ENCODE measurements at places on chromosomes 6 and 20. TPM values are rescaled to one million over a fixed set of nuclear protein-coding genes. Genes with fewer than 3 reads are reported as not detected.
A peak's percentile ranks its signal among the peaks of the same experiment; 100 is the strongest.

DNA sequence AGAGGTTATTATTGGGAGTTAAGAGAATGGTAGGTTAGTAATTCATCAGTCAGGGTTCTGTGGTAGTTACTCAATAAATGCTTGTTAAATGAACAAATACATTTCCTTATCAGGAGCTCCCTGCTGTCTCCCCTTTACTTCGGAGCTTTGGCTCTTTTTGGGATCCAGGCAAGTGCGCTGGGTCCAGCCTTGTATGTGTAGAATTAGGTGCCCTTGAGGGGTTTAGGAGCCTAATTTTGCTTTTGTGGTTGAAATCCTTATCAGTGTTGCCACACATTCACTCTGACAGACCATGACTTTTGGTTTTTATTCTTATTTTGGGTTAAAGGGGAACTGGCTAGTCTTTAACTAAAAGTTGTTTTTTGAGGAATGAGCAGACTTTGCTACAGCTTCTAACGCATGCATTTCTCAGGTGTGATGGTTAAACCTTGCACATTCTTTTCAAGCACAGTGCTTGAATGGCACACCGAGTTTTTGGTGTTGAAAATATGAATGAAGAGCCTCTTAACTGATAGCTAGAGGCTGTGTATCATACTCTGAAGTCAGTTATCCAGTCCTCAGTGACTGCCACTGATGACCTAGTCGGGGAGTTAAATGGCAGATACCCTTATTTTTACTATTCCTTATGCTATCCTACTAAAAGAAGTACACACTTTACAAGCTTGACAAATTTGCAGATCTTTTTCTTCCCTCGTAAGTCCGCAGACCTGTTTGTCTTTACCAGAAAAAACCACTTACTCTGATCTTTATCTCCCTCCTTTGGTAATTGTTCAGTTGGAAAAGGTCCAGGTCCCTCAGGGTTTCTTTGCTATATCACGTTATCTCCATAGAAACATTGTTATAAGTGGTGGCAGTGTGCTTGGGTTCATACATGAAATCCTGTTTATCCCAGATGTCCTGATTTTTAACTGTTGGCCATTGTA is 50.7 kb upstream of the PLCG1 start:
- H3K27me3 ChIP-seq, result no peaks in the 10 kb centered on the region
- no peaks in the 10 kb centered on the region for H3K36me3 ChIP-seq
- no peak for DNase-seq
- no peak overlapping the region for H3K27ac ChIP-seq
- peaks cover 3% of the 10 kb centered on the region for H3K4me1 ChIP-seq

DNA sequence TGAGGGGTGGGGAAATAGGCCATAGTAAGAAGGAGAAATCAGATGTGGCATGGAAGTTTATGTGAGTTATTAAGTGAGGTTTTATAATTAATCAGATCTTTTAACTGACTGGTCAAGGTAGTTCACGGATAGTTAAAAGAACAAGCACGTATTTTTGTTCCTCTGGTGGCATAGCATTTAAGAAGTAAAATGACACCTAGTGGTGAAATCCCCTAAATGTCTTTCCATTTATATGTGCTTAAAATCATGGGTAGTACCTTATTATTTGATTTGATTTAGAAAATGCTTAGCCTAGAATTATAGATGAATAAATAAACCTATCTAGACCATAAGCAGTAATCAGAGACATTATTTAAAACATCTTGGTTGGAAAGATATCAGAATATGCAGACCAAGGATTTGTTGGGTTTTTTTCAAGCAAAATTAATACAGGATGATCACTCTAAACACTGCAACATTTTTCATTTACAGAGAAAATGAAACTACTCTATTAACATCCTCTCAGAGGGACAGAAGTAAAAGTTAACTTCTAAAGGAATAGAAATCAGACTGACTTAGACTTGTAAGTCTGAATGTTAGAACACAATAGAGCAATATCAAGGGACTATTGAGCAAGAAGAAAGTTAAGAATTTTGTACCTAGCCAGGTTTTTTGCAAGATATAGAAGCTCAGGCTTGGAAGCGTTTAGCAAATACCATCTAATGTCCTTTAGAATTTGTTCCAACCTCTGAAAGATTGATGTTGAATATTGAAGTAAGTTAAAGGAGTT is 81.1 kb downstream of the STXBP5 start:
- no peak overlapping the region for H3K27ac ChIP-seq
- H3K4me3 ChIP-seq, result no peak overlapping the region
- no peaks in the 10 kb centered on the region for H3K36me3 ChIP-seq
- no peaks in the 10 kb centered on the region for H3K4me1 ChIP-seq
- no peak for DNase-seq

GRCh38 chr6:15845492-15845891 is 182.7 kb upstream of the DTNBP1 start:
- no peaks in the 10 kb centered on the region for H3K27me3 ChIP-seq

DNA sequence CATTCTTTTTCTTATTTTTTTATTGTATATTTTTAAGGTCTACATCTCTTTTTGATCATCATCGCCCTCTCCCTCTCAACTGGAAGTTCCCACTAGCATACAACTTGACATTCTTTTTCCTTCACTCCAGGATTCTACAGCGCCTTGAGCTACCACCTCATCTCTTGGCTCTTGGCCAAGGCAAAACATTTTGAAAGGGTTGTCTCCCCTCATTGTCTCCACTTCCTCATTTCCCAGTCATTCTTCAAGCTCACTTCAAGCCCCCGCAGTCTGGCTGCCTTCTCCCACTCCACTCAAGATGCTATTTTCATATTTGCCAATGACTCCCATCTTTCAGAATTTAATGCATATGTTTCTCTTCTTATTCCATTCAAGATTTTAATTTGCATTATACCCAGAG is 63.0 kb downstream of the OPN5 start:
- no peak overlapping the region for H3K4me3 ChIP-seq
- no peaks in the 10 kb centered on the region for H3K36me3 ChIP-seq
- no peaks in the 10 kb centered on the region for H3K27me3 ChIP-seq
- H3K4me1 ChIP-seq, result no peaks in the 10 kb centered on the region
- H3K27ac ChIP-seq, result no peak overlapping the region
- no peak for DNase-seq

DNA sequence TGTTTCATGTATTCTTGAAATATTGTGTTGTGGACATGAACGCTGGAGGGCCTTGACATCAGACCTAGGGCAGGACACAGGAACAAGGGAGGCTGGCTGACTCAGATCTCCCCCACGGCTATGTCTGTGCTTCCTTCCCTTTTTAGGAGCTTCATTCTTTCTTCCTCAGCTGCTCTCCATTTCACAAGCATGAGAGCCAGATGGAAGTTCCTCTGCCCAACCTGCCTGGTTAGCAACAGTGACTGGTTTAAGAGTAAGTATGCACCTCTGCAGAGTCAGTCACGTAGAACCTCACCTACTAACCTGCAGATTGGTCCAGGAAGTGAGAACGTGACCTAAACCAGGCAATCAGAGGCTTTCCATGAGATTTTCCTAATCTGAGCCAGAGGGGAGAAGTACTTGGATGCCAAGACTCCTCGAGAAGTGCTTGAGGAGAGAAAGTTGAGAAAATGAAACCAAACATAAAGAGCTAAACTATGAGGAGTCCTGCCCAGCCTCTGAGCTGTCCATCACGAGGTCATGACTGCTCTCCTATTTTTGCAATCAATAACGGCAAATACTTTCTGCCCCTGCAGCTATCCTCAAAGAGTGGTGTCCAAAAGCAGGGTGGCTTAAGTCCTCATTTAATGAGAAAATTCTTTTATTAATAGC is 465.2 kb upstream of the CITED2 start:
- H3K27ac ChIP-seq, result no peak overlapping the region
- DNase-seq, result peak; percentile 38
- no peaks in the 10 kb centered on the region for H3K27me3 ChIP-seq
- H3K4me3 ChIP-seq, result no peak overlapping the region
- H3K4me1 ChIP-seq, result no peaks in the 10 kb centered on the region

DNA sequence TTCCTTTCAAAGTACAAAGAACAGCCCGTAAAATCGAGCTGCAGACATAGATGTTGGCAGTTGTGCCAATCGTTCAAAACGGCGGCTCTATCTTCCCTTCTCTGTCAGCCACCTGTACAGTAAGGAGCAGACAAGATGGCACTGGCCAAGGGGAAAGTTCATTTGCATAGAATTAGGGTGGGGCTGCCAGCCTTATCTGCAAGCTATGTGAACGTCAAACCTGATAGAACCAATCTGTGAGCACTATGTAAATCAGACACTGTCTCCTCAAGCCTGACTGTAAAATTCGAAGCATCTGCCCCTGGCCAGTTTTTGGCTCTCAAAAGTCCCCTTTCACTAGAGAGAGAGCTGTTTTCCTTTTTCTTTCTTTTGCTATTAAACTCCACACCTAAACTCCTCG is 374.5 kb downstream of the EPM2A start:
- no peaks in the 10 kb centered on the region for H3K4me1 ChIP-seq
- no peaks in the 10 kb centered on the region for H3K27me3 ChIP-seq
- H3K27ac ChIP-seq, result no peak overlapping the region
- H3K36me3 ChIP-seq, result no peaks in the 10 kb centered on the region
- no peak overlapping the region for H3K4me3 ChIP-seq

DNA sequence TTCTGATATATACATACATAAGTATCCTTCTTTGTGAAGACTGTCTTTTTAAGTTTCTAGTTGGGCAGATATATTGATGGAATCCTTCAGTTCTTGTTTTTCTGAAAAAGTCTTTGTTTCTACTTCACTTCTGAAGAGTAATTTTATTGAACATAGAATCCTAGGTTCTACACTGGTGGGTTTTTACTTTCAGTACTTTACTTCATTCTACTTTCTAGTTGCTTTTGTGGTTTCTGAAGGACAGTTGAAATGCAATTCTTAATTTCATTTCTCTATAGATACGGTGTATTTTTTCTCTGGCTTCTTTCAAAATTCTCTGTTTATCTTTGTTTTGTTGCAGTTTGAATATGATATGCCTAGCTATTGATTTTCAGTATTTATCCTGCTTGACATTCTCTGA is 105.3 kb downstream of the HMGCLL1 start:
- H3K4me3 ChIP-seq, result no peak overlapping the region
- H3K4me1 ChIP-seq, result no peaks in the 10 kb centered on the region
- no peak overlapping the region for H3K27ac ChIP-seq
- H3K27me3 ChIP-seq, result no peaks in the 10 kb centered on the region
- no peak for DNase-seq

GRCh38 chr6:126718600-126719327 is 378.8 kb downstream of the CENPW start:
- no peak overlapping the region for H3K27ac ChIP-seq
- no peaks in the 10 kb centered on the region for H3K4me1 ChIP-seq
- DNase-seq, result no peak
- H3K36me3 ChIP-seq, result no peaks in the 10 kb centered on the region
- H3K4me3 ChIP-seq, result no peak overlapping the region

- no peaks in the 10 kb centered on the region for H3K27me3 ChIP-seq
- no peak overlapping the region for H3K4me3 ChIP-seq
- no peak for DNase-seq
- H3K4me1 ChIP-seq, result no peaks in the 10 kb centered on the region
- H3K27ac ChIP-seq, result no peak overlapping the region
These were observed 68.4 kb downstream of the TFAP2C start for GRCh38 chr20:56697476-56697875.

DNA sequence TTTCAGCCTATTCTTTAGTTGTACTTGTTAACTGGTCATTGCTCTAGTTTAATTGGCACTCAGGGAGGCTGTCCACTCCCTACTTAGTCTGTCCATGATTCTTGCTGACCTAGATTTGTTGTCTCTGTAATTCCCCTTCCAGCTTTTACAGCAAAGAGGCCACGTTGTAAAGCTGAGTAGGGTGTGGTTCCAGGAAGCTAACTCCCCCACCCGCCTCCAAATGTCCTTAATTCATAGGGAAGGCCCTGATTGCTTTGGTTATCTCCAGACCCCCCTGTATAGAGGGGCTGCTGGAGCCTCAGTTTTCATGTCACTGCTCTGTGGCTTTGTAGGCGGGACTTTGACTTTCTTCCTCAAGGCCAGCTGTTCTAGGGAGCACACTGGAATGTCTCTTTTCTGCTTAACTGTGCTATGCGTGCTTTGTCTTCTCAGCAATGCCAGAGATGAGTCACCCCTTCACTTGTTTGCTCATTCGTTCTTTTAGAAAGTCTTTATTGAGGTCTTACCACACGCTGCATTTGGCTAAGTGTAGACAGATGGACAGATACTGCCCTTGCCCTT is 175.1 kb upstream of the JAG1 start:
- no peaks in the 10 kb centered on the region for H3K27me3 ChIP-seq
- peak overlapping the region; percentile 51 for H3K27ac ChIP-seq
- H3K4me3 ChIP-seq, result no peak overlapping the region
- DNase-seq, result peak; percentile 53

GRCh38 chr20:44018259-44018941 is 103.7 kb downstream of the TOX2 start:
- H3K36me3 ChIP-seq, result no peaks in the 10 kb centered on the region
- peak; percentile 38 for DNase-seq
- peaks cover 7% of the 10 kb centered on the region for H3K4me1 ChIP-seq
- no peak overlapping the region for H3K4me3 ChIP-seq
- no peak overlapping the region for H3K27ac ChIP-seq

DNA sequence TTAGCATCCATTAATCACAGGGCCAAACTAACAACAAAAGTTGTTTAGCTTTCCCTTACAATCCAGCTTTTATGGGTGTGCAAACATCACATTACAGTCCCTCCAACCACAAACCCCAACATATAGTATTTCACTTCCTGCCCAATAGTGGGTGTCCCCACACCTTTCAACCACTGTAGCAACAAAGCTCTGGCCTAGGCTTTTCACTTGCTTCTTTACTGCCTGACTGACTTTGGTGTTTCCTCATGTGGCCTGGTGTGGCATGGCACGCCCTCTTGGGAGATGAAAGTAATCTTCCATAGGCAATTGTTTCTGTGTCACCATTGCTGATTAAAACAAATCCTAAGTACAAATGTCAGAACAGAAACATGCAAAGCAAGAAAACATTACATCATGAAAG is 46.3 kb downstream of the MCM8 start:
- no peak overlapping the region for H3K4me3 ChIP-seq
- DNase-seq, result no peak
- H3K36me3 ChIP-seq, result no peaks in the 10 kb centered on the region
- no peaks in the 10 kb centered on the region for H3K4me1 ChIP-seq
- no peak overlapping the region for H3K27ac ChIP-seq
- H3K27me3 ChIP-seq, result no peaks in the 10 kb centered on the region

GRCh38 chr6:30682143-30683117 is 4.0 kb downstream of the PPP1R18 start:
- H3K27me3 ChIP-seq, result no peaks in the 10 kb centered on the region
- H3K27ac ChIP-seq, result peak overlapping the region; percentile 89
- H3K4me3 ChIP-seq, result peak overlapping the region; percentile 76
- peak; percentile 62 for DNase-seq

- no peak for DNase-seq
- no peaks in the 10 kb centered on the region for H3K4me1 ChIP-seq
- H3K27me3 ChIP-seq, result no peaks in the 10 kb centered on the region
- H3K36me3 ChIP-seq, result no peaks in the 10 kb centered on the region
- H3K27ac ChIP-seq, result no peak overlapping the region
- no peak overlapping the region for H3K4me3 ChIP-seq
These were observed 72.3 kb downstream of the RAMACL start for GRCh38 chr6:166514196-166514595.

Gene GRM1
- 2.0 TPM for total RNA-seq

Gene TTK
- 27.4 TPM for total RNA-seq

Gene BANF2
- total RNA-seq, result 29.5 TPM

Gene RAD21L1
- 13.7 TPM for total RNA-seq

Gene MYLK4
- 0.71 TPM for total RNA-seq

Gene TRIM10
- total RNA-seq, result not detected
